Hepatocyte (in vitro differentiated cells): ENCODE measurements at places on chromosomes 3 and 15.

- peak; percentile 76 for DNase-seq
These were observed 728 bp downstream of the TRANK1 start for GRCh38 chr3:36944012-36944640.

DNA sequence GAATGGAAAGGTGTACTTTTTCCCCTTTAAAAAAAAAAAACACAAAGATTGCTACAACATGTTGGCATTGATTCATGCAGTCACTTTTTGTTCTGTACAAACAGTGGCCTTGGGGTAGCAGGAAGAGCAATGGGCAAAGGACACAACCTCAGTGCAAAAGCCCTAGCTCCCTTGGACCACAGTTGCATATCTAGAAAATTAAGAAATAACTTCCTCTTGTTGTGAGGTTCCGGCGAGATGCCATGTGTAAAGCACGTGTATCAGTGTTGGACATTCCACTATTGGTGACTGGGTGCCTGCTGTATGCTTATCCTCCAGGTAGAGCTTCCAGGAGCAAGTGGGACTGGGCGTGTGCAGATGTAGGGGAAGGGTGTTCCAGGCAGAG is 164.5 kb downstream of the THSD4 start:
- no peak for DNase-seq

GRCh38 chr3:78880603-78881461 is 887.0 kb downstream of the ROBO1 start:
- DNase-seq = no peak

DNA sequence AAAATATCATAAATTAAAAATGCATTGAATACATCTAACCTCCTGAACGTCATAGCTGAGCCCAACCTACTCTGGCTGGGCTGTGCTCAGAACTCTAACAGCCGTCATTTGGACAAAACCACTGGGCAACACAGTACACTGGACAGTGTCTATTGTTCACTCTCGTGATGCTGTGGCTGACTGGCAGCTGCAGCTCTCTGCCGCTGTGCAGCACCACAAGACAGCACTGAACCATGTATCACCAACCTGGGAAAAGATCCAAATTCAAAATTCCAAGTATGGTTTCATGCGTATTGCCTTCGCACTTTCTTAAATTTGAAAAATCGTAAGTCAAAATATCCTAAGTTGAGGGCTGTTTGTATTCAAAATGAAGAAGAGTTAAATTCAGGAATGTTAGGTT is 145.1 kb upstream of the CNTN4 start:
- no peak for DNase-seq

DNA sequence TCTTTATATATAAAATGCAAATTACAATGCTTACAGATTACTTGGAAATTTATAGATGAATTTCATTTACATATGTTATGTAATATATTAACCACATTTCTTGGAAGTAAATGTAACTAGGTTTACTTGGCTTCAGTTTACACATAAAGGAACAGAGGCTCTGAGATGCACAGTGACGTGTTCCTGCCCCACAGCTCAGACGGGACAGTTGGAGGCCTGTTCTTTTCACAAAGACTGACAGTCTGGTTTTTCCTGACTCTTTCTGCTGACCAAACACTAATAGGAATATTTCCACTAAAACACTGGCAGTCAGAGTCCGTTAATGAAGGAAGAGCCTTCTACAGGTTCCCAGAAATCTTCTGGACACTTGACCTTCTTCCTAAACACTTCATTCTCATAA is 336.1 kb downstream of the MFSD1 start:
- no peak for DNase-seq

DNA sequence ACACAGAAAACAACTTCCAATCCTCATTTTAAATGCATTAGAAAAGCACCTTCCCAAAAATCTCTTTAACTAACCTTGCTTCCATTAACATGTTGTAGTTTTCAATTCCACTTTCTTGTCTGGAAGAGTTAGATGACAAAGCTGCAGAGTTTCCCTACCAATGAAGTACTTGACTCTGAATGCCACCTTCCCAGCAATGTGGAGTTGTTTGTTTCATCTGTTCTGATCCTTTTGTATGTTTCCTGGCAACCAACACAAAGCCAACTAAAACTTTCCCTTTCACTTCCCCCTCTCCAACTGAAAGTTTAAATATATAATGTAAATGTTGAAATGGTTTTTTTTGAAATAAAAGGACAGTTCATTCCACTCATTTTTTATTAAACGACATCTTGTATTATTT is at the start of gene WDR49:
WDR49 (minus strand) TSS at position 183 of the 400 bp plus-strand sequence. CDS start 517 bp downstream, outside the sequence.
- no peak for DNase-seq

DNA sequence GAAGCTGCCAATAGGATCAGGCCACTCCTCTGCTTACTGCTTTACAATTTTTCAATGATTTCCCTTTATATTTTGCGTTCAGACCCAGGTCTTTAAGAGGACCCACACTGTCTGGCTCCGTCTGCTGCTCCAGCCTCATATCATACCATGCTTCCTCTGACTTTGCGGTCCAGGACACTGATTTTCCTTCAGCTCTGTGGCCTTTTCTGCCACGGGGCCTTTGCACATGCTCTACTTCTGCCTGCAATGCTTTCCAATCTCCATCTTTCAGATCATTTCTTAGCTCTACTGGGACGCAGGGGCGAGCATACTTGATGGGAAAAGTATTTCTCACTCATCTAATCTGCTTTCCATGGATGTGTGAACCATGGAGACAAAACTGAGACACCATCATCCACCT is 23.0 kb upstream of the SH3GL3 start:
- DNase-seq = no peak

DNA sequence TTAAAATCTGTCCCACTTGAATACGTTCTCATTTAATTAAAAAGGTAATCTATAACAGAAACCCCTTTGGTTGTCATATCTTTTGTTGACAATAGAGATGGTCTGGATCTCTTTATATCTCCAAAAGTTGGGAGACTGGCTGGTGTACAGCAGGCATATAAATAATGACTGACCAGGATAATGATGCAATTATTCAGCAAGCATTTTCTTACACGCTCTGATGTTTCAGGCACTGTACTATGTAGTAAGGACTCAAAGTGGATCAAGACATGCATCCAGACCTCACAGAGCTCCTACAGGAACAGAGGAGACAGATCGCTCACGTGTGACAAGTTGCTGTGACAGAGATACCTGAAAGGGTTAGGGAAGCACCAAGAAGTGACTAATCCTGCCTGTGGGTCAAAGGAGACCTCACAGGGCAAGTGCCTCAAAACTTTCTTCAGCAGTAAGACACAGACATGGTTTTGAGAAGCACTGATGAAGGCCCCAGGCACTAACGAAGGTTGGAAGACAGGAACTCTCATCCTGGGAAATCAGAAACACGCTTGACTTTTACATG is 25.7 kb downstream of the VPS39 start:
- no peak for DNase-seq

GRCh38 chr3:150803440-150803985 is 40.5 kb upstream of the SIAH2 start:
- no peak for DNase-seq

- DNase-seq = no peak
These were observed 112.3 kb downstream of the CDIN1 start for GRCh38 chr15:36691579-36692357.

DNA sequence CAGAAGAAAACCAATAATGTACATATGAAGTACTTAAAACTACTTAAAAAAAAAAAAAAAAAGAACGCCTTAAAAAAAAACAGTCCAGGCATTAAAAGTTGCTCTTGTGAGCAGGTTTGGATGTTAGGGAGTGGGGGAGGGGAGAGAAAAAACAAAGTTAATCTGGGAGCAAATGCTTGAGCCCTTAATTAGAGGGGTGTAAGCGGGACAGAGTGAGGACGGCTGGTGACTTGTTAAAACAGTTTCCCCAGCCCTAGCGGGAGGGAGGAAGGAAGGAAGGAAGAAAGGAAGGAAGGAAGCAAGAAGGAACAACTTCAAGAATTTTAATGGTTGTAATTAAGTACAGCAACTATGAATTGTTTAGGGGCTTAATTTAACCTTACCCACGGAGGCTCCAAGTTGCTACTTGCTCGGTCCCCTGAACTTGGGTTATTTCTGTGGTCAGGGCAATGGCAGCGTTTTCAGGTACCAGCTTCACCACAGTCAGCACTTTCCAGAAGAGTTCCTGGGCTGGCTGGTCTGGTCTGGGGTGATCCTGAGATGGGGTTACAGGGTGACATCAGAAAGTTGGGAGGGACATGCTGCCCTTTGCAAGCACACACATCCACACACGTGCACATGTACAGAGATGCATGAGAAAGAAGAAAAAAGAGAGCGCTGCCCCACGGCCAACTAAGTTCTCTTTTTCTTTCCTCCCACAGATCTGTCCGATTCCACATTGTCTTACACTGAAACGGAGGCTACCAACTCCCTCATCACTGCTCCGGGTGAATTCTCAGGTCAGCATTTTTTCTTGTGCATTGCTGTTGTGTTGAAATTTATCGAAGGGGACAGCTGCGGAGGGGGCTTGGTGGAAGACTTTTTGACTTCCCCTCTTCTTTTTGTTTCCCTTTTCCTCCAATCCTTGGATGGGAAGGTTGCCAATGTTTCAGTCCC is 14.0 kb downstream of the SMAD6 start:
- DNase-seq = no peak

GRCh38 chr15:43859546-43859945 is 32.7 kb downstream of the WDR76 start:
- DNase-seq = no peak

DNA sequence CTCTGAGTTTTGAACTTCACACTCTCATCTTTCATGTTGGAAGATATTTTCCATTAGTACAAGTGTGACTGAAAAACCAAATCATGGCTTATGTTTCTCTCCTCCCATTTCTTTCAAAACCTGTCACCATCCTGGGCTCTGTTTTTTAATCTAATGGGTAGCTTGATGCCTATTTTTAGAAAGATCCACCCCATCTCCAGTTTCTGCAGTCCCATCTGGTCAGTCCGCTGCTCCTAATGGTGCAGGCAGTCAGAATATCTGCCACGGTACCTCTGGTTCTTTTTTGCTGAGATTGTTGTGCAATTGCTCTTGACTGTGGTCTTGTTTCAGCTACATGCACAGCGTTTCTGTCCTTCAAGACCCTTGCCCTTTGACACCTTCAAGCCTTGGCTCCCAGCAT is 240.9 kb upstream of the CADM2 start:
- no peak for DNase-seq

DNA sequence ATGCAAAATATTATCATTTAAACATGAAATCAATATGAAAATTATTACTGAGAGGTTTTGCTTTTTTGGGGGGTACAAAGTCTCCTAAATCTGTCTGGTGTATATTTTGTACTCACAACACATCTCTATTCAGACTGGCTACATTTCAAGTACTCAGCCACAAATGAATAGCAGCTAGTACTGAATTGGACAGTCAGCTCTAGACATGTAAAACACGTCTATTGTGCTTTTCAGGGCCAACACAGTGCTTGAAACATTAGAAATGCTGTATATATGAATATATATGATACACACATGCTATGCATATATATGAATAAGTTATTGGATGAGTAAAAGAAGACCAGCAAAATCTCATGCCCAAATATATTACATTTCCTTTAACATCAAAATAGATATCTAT is 103.8 kb upstream of the CFAP20DC start:
- no peak for DNase-seq

DNA sequence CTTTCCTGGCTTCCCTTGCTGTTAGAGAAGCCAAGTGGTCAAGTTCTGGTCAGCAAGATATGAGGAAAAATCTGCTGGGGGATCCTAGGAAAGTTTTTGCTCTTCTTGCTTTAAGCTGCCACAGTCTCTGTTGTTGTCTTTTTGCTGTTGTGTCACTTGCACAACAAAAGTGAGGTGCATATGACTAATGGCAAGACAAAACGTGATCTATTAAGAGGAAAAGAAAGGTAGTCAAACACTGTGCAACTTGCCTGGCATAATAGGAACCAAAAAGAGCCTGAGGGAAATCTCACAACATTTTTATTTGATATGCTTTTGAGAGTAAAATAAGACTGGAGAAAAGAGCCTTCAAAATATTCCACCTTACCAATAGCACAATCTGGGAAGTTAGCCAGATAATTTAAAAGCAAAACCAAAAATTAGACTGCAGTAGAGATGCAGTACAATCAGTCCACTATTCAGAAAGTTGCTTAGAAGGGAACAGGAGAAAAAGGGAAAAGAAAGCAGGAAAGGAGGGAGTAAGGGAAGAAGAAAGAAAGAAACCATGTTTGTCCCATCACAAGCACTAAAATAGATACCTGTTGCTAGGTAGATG is 110.0 kb upstream of the SLC4A7 start:
- no peak for DNase-seq

DNA sequence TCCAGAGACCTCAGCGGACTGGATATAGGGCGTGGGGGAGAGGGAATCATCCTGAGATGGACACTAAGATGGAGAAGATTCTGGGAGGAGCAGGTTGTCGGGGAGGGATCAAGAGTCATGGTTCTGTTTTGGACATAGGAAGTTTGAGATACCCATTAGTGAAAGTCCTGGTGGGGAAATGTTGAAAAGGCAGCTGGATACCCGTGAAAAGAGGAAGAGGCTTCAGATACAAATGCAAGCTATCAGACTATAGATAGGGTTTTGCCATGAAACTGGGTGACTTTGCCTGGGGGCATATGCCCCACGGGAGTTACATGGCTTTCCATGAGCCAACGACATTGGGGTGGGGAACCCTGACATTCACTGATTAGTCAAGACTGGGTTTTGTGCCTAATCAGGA is 1.1 kb upstream of the GPR62 start:
- no peak for DNase-seq

DNA sequence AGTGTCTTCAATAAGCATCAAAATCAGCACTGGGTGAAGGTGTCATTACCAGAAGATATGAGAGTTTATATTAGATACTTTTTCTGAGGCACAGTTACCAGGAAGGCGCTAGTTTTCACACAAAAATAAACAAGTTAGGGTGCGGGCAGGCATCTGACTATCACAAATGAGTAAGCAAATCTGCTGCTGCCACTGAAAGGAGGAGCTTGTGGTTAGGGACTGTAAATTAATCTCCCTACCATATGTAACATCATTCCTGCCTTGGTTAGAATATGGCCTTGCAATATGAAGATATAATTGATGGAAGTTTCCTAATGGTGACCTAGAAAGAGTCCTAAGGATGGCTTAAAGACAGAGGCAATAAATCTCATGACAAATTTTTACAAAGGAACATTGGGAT is 19.5 kb upstream of the EID1 start:
- DNase-seq = no peak

- peak; percentile 75 for DNase-seq
These were observed 915 bp upstream of the CALML4 start for GRCh38 chr15:68205954-68206539.

- peak; percentile 91 for DNase-seq
These were observed 7.6 kb downstream of the EPHB3 start for GRCh38 chr3:184568924-184569829.

DNA sequence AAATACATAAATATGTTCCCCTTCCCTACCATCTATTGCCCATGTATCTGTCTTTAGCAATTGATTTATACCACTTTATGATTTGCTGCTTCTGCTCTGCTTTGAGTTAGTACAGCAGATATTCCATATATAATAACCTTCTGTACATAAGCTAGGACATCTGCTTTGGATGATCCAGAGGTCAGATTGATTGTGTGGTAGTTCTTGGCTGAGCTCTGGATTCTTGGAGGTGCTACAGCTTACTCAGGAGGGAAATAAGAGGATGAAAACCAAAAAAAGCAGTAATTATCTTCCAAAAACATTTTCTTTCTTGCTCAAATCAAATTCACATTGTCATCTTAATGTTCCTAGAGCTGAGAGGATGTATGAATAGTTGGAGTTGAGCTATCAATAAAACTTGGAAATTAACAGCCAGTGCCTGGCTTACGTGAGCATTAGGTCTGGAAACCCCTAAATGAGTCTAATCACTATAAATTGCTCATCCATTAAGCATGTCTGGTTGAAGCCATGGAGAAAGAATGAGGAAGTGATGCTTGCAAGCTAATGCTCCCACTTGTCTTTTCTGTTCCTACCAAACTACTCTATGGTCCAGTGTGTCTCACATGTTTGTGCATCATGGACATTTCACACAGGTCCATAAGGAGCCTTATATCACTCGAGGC is 36.3 kb upstream of the TMEM42 start:
- no peak for DNase-seq
